ENCODE measurements at places on chromosomes 16 and 17. TPM values are rescaled to one million over a fixed set of nuclear protein-coding genes. Genes with fewer than 3 reads are reported as not detected.

The SPAG5 gene
- 82.1 TPM for total RNA-seq

DNA sequence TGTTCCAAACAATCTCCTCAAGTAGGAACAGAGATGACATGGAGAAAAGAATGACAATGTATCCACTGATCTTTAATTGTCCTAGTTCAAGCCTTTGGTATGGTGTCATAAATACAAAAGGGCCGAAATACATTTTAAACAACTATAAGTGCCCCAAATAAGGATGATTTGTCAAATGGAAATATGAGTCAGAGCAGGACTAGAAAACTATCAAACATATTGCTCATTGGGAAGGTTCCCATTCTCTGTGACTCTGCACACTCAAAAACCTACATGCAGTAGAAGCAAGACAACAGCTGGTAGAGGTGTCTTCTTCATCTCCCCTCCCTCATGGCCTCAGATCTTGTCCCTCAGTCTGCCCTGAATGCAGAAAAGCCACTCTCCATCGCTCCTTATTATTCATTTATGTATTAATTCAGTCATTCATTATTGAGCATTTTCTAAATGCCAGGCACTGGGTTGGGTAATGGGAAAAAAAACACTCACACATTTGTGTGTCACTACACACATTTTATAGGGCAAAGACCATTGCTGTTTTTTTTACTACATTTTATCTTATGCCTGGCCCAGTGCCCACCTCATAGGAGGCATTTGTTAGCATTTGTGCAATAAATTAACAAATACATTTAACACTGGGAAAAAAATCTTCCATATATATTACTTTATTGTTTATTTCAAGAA, 10.1 kb downstream of the CA10 start:
- H3K4me3 ChIP-seq = peak overlapping the region; percentile 13
- H3K36me3 ChIP-seq = peaks cover 7% of the 10 kb centered on the region
- H3K4me1 ChIP-seq = peaks cover 62% of the 10 kb centered on the region
- peak; percentile 35 for DNase-seq

- H3K27me3 ChIP-seq = no peaks in the 10 kb centered on the region
- DNase-seq = no peak
- no peaks in the 10 kb centered on the region for H3K36me3 ChIP-seq
- no peak overlapping the region for H3K27ac ChIP-seq
- H3K4me1 ChIP-seq = no peaks in the 10 kb centered on the region
- no peak overlapping the region for H3K4me3 ChIP-seq
Observed at GRCh38 chr16:46743232-46743719, 4.9 kb downstream of the MYLK3 start.

GRCh38 chr17:59954856-59955255, 9.7 kb downstream of the RNFT1 start:
- no peaks in the 10 kb centered on the region for H3K4me1 ChIP-seq
- H3K36me3 ChIP-seq = peaks cover 5% of the 10 kb centered on the region
- DNase-seq = no peak
- no peaks in the 10 kb centered on the region for H3K27me3 ChIP-seq
- no peak overlapping the region for H3K27ac ChIP-seq

The CCL14 gene
- not detected for total RNA-seq

GRCh38 chr16:67326472-67327309, at the start of the genes KCTD19 and LRRC36:
Gene KCTD19 (minus strand): TSS chr16:67326741. CDS start chr16:67326707, 34 bp downstream.
Gene LRRC36 (plus strand): TSS chr16:67326815. CDS start chr16:67326863, 48 bp downstream.
- H3K36me3 ChIP-seq = peaks cover 25% of the 10 kb centered on the region
- peaks cover 40% of the 10 kb centered on the region for H3K4me1 ChIP-seq
- H3K27me3 ChIP-seq = no peaks in the 10 kb centered on the region

DNA sequence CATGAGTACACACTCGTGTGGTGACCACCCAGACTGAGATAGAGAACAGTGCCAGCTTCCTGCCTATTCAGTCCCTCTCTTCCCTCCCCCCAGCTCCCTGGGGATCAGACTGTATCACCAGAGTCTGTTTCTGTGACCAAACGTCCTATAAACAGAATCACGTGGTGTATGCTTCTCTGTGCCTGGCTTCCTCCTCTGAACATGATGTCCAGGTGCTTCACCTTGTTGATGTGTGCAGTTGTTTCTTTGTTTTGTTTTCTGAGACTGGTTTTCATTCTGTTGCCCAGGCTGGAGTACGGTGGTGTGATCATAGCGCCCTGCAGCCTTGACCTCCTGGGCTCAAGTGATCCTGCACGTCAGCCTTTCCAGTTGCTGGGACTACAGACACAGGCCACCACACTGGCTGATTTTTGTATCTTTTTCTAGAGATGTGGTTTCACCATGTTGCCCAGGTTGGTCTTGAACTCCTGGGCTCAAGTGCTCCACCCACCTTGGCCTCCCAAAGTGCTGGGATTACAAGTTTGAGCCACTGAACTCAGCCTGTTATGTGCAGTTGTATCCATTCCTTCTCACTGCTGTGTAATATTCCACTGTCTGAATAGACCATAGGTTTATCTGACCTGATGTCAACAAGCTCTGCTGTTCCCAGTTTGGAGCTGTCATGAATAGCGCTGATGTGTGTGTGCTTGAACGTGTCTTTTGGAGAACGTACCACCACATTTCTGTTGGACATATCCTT, 28.9 kb upstream of the PRM1 start:
- no peak for DNase-seq
- peaks cover 7% of the 10 kb centered on the region for H3K27me3 ChIP-seq
- H3K27ac ChIP-seq = no peak overlapping the region

The CNP gene
- total RNA-seq = 156 TPM

The MAPK8IP3 gene
- total RNA-seq = 110 TPM

GRCh38 chr17:36482611-36483504, 3.6 kb upstream of the ZNHIT3 start:
- peak; percentile 91 for DNase-seq
- H3K27me3 ChIP-seq = peaks cover 51% of the 10 kb centered on the region
- peaks cover 9% of the 10 kb centered on the region for H3K4me1 ChIP-seq
- no peak overlapping the region for H3K27ac ChIP-seq

The CCDC144A gene
- 16.8 TPM for total RNA-seq

DNA sequence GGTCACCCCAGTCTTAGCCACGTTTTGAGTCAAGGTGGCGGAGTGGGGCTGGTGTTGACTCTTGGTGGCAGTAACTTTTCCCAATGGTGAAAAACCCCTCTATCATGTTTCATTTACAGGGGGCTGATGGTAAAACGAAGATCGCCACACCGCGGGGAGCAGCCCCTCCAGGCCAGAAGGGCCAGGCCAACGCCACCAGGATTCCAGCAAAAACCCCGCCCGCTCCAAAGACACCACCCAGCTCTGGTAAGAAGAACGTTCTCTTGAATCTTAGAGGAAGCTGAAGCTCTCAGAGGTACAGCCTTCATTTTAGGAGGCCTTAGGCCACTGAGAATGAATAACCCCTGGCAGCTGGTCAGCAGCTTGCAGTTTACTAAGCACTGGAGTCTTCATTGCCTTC, 7.7 kb upstream of the STH start:
- peaks cover 64% of the 10 kb centered on the region for H3K27me3 ChIP-seq
- no peak for DNase-seq
- H3K27ac ChIP-seq = no peak overlapping the region
- no peaks in the 10 kb centered on the region for H3K4me1 ChIP-seq
- no peaks in the 10 kb centered on the region for H3K36me3 ChIP-seq
- H3K4me3 ChIP-seq = no peak overlapping the region

DNA sequence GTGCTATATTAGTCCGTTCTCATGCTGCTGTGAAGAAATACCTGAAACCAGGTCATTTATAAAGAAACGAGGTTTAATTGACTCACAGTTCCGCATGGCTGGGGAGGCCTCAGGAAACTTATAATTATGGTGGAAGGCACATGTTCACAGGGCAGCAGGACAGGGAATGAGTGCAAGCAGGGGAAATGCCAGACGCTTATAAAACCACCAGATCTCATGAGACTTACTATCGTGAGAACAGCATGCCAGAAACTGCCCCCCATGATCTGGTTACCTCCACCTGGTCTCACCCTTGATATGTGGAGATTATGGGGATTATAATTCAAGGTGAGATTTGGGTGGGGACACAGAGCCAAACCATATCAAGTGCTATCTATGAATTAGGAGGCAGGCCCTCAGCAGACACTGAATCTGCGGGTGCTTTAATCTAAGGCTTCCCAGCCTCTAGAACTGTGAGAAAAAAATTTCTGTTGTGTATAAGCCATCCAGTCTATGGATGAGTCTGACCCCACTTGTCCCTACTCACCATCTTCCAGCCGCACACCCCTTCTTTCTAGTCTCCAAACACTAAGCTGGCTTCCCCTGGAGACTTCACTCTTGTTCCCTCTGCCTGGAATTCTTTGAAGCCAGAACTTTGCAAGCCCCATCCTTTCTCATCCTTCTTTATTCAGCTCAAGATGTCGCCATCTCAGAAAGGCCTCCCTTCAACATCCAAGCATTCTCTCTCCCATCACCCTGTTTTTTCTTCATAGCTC, 772 bp upstream of the NUP93 start:
- DNase-seq = no peak
- no peak overlapping the region for H3K4me3 ChIP-seq

The AP1G1 gene
- 152 TPM for total RNA-seq

- H3K36me3 ChIP-seq = peaks cover 12% of the 10 kb centered on the region
- H3K4me1 ChIP-seq = no peaks in the 10 kb centered on the region
- H3K4me3 ChIP-seq = no peak overlapping the region
- no peak for DNase-seq
Observed at GRCh38 chr16:10906482-10906881, 29.5 kb downstream of the CIITA start.

DNA sequence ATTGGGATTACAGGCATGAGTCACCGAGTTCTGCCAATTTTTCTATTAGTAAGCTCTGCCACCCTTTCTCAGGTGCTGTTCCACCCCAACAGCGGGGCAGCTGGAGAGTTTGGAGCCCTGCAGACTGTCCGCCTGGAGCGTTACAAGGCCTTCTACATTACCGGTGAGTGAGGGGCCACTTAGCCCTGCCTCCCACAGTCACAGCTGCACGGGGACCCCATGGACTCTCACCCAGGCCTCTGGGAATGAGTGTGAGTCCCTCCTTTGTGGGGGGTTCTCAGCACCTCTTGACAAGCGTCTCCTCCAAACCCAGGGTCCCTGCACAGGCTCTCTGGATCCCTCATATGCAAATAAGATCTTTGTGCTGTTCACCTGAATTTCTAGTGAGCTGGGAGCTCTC, 56.0 kb downstream of the WIPI1 start:
- H3K4me3 ChIP-seq = no peak overlapping the region
- peaks cover 13% of the 10 kb centered on the region for H3K27me3 ChIP-seq
- no peaks in the 10 kb centered on the region for H3K36me3 ChIP-seq
- no peaks in the 10 kb centered on the region for H3K4me1 ChIP-seq
- no peak for DNase-seq
- no peak overlapping the region for H3K27ac ChIP-seq

DNA sequence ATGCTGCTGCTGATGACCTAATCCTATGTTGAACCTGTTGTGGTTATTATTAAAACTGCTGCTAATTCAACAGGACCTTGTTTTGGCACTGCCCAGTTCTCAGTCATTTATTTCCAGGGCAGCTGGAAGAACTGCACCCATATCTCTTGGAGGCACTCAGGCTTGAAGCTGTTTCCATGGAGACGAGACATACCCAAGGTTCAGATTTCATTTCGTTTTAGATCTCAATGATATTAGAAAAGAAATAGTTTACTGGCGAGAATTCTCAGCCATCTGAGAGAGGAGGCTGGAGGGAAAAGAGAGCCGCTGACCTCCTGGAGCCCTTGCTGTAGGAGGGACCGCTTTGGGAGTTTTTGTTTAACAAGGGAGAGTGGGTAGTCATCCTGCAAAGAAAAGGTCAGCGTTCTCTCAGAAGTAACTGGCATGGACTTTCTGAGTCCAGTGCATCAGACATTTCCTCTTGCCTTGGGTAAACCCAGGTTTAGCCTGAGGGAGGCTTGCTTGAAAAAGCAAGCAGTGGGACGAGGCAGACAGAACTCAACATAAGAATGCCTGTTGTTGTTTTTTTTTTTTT, 75.4 kb downstream of the YPEL2 start:
- no peaks in the 10 kb centered on the region for H3K4me1 ChIP-seq
- H3K27ac ChIP-seq = no peak overlapping the region
- H3K4me3 ChIP-seq = no peak overlapping the region
- H3K36me3 ChIP-seq = no peaks in the 10 kb centered on the region
- DNase-seq = peak; percentile 4

- no peaks in the 10 kb centered on the region for H3K27me3 ChIP-seq
- H3K4me3 ChIP-seq = no peak overlapping the region
- no peaks in the 10 kb centered on the region for H3K36me3 ChIP-seq
- no peak for DNase-seq
Observed at GRCh38 chr16:10156099-10156498, 26.1 kb downstream of the GRIN2A start.

DNA sequence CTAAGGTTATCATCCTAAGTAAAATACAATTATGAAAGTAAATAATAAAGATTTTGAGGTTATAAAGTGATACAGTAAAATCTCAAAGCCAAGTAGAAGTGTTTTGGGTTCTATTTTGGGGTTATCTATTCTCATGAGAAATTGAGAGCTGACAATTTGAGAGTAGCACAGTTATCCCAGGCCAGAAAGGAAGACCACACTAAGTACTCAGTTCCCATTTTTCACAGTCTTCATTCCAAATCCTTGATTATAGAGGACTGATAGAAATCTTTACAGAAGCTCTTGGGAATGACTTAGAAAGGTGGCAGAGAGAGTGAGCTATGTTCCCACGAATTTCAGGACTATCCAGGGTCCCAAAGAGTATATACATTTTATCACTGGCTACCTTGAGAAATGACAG, 4.6 kb downstream of the GFOD2 start:
- no peak overlapping the region for H3K27ac ChIP-seq
- DNase-seq = no peak
- H3K36me3 ChIP-seq = peaks cover 13% of the 10 kb centered on the region
- peaks cover 17% of the 10 kb centered on the region for H3K4me1 ChIP-seq
- H3K4me3 ChIP-seq = no peak overlapping the region
- H3K27me3 ChIP-seq = no peaks in the 10 kb centered on the region

DNA sequence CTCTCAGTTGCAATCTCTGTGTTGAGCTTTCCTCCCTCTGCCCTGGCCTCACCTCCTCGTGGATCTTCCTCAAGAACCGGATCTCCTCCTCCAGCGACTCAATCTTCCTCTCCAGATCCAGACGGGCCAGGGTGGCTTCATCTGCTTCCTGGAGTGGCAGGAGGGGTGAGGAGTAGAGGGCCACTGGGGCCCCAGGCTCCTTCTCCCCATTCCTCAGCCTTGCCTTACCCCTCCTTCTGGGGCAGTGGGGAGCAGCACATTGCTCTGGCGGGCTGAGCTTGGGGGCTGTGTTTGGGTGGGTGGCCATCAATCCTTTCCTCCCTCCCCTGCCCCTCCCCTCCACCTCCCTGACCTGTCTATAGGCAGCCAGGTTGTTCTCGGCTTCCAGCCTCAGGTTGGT, 1.6 kb downstream of the GFAP start:
- H3K27me3 ChIP-seq = peaks cover 39% of the 10 kb centered on the region
- no peak overlapping the region for H3K27ac ChIP-seq
- DNase-seq = no peak
- no peak overlapping the region for H3K4me3 ChIP-seq
- H3K36me3 ChIP-seq = no peaks in the 10 kb centered on the region

The BCKDK gene
- total RNA-seq = 49.3 TPM

- DNase-seq = no peak
- no peaks in the 10 kb centered on the region for H3K27me3 ChIP-seq
- H3K4me1 ChIP-seq = peaks cover 44% of the 10 kb centered on the region
- no peak overlapping the region for H3K4me3 ChIP-seq
Observed at GRCh38 chr17:44555099-44555498, 2.2 kb upstream of the FZD2 start.

The CD300LG gene
- total RNA-seq = not detected

The HNF1B gene
- total RNA-seq = 130 TPM

The NUPR1 gene
- 0.73 TPM for total RNA-seq

Data from Calu3 (cell line).